Activated naive CD8-positive, alpha-beta T cell treated with anti-CD3 and anti-CD28 coated beads for 36 hours (primary cell): ENCODE measurements at places on chromosomes 13 and 19.
A peak's percentile ranks its signal among the peaks of the same experiment; 100 is the strongest.

- no peak for DNase-seq
Measured at GRCh38 chr19:3770136-3770999, 1.7 kb downstream of the RAX2 start.

- no peak for DNase-seq
Measured at GRCh38 chr13:36286006-36286405, 11.6 kb downstream of the CCDC169 start.

DNA sequence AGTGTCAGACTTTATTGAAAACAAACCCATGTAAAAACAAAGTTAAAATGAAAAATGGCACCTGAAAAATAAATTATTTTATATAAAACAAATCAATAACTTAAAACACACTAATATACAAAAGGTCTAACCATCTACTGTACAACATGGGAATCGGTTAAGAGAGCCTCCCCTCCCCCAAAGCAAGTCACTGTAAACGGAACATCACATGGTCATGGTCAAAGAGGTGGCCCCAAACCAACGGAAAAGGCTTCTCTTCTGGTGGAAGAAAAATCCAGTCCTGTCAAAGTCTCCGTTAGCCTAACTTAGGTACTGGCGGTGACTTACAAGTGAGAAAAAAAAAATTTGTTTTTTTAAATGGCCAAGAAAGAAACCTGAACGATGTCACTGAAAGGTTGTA is 15.7 kb upstream of the TIMM44 start:
- DNase-seq: no peak

- no peak for DNase-seq
Measured at GRCh38 chr19:9941231-9941630, 4.9 kb upstream of the OLFM2 start.

- DNase-seq: peak; percentile 37
Measured at GRCh38 chr13:29472332-29472961, 123.0 kb downstream of the SLC7A1 start.

DNA sequence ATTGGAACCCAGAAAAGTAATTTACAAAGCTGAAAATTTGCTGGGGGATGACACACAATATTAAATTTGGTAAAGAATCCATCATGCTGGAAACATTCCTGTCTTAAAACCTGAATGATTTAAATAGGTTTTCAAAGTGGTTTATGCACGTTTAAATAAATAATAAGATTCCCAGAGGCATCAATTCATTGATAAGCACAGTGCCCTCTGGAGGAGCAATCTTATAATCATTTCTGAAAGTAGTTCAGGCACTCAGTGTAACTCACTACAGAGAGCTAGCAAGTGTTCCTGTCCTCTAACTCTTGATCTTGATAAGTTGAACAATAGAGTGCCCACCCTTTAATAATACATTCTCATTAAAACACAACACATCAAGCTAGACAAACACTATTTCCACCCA is 43.5 kb upstream of the SHISA2 start:
- no peak for DNase-seq

- no peak for DNase-seq
Measured at GRCh38 chr13:78680115-78680561, 21.2 kb upstream of the OBI1 start.

DNA sequence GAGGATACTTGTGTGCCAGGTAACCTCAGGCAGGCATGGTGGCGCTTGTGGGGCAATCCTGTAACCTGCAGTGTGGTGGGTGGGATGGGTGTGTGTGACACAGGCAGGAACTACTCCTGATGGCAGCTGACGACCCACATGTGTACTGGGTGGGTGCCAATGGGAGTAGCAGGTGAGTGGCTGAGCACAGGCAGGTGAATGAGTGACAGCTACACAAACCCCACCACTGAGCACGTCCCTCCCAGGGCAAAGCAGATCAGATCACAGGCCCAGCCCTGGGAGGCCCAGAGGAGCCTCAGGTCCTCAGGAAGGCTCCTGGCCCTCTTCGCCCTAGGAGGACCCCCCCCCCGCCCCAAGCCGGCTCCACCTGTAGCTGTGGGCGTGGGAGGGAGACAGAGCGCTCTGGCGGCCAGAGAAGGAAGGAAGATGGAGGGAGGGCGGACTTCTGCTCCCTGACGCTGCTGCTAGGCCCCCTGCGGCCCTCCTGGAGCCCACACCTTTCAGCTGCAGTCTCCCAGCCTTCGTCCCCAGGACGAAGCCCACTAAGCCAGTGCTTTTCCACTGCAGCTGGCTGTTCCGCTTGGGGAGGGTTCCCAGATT is 1.3 kb upstream of the ZNF181 start:
- no peak for DNase-seq

DNA sequence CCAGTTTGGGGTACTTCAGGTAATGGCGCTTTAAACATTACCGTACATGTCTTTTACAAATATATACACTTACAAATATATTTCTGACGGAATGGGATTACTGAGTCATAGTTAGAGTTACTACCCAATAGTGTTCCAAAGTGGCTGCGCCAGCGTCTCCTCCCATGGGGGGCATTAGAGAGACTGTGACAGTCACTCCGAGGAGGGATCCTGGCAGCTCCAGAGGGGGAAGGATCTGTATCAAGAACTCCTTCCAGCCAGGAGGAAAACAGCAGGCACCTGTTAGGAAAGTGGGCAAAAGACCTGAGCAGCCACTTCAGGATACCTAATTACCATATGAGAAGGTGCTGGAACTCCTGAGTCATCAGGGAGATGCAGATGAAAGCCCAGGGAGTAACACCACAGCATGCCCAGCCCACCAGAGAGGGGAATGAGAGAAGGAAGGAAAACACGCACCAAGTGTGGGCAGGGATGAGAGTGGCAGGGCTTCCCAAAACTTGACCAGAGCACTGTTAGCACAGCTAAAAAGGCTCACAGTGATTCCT is 52.9 kb downstream of the SLC7A9 start:
- no peak for DNase-seq

DNA sequence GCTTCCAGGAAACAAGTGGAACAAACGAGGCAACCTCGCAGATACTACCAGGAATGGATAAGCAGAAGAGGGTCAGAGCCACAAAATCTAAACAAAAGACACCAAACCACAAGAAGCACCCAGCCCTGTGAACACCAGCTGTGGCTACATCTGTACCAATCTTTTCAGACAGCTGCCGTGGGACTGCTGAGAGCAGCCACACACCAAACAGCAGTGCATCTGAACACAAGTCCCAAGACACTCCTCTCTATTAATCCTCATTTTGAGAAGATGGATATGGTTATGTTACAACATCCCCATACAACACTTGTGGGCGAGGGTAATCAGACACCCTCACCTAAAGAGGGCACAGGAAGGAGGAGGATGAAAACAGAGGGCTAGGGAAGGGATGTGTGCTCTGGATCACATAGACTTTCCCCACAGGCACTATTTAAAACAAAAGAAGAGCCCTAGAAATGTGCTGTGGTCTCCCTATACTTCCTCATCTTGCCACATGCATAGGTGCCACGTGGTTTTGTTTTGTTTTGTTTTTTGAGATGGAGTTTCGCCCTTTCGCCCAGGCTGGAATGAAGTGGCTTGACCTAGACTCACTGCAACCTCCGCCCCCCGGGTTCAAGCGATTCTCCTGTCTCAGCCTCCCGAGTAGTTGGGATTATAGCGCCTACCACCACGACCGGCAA is 41.6 kb upstream of the ZNF14 start:
- DNase-seq: no peak
